ENCODE measurements at places on chromosomes 3 and 15. TPM values are rescaled to one million over a fixed set of nuclear protein-coding genes. Genes with fewer than 3 reads are reported as not detected.
A peak's percentile ranks its signal among the peaks of the same experiment; 100 is the strongest.

Gene MUC20
- total RNA-seq: 5.4 TPM

GRCh38 chr3:35639254-35640186, at the start of gene ARPP21:
Gene ARPP21 (plus strand): TSS chr3:35639525. CDS start chr3:35681752, 42,227 bp downstream.
- peak; percentile 33 for DNase-seq

DNA sequence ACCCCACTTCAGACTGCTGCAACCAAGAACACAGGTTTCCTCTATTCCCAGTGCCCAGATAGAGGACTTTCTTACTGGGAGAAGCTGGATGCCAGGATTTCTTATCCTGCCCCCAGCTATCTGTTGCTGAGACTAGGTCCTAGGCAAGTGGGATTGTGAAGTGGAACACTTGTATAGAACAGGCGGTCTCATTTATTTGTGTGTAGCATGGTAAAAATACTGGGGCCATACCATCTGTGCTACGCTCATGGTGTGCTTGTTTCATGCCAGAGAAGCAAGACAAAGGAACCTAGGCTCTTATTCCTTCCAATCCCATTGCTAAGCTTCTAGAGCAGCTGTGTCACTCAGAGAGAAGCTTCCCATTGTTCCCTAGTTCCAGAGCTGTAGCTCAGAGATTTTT, 191.5 kb upstream of the EPHA6 start:
- DNase-seq: no peak

Gene ABHD10
- total RNA-seq: 59.0 TPM

DNA sequence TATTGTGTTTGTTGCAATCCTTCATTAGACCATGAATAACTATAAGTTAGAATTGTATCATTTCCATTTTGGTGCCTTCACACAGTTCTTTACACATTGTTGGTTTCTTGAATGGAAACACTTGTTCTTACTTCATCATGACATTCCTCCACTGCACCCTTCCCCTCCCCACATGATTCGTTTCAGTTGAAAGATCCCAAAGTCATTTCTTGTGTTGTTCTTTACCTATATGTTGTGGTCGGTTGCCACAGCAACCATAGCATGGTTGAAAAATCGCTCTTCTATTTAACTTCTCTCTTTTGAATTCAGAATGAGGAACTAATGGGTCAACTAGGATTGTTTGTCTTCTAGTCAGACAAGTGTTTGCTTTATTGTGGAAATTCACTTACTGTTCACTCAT, 103.3 kb downstream of the IL1RAP start:
- no peak for DNase-seq

GRCh38 chr3:44098656-44099415, 142.8 kb upstream of the TOPAZ1 start:
- DNase-seq: no peak

All from Right ventricle myocardium superior (tissue), 1 donor.